ENCODE measurements at places on chromosomes 6 and 20.

- DNase-seq, result no peak
Observed at GRCh38 chr6:170253910-170254269, 37.0 kb downstream of the DLL1 start.

- DNase-seq, result peak; percentile 83
Observed at GRCh38 chr20:50172347-50173013, 18.1 kb upstream of the CEBPB start.

GRCh38 chr6:111110036-111110435 is 22.7 kb downstream of the SLC16A10 start:
- DNase-seq, result no peak

DNA sequence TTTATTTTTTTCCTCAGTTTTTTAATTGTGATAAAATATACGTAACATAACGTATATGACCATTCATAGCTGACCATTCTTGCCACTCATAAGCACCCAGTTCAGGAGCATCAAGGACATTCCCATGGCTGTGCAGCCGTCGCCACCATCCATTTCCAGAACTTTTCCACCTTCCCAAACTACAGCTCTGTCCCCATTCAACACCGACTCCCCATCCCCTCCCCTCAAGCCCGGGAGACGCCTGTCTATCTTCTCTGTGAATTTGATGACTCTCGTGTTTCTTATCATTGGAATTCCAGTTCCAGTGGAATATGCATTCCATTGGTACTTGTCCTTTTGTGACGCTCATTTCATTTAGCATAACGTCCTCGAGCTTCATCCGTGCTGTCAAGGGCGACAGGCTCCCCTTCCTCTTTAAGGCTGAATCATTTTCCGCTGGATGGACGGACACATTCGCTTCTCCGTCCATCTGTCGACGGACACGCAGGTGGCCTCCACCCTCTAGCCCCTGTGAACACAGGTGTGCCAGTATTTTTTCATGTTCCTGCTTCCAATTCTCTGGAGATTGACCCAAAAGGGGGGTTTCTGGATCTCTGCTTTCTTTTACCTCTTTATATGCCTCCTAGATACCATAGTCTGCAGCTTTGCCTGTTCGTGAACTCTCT is 88.1 kb downstream of the YTHDF1 start:
- no peak for DNase-seq

DNA sequence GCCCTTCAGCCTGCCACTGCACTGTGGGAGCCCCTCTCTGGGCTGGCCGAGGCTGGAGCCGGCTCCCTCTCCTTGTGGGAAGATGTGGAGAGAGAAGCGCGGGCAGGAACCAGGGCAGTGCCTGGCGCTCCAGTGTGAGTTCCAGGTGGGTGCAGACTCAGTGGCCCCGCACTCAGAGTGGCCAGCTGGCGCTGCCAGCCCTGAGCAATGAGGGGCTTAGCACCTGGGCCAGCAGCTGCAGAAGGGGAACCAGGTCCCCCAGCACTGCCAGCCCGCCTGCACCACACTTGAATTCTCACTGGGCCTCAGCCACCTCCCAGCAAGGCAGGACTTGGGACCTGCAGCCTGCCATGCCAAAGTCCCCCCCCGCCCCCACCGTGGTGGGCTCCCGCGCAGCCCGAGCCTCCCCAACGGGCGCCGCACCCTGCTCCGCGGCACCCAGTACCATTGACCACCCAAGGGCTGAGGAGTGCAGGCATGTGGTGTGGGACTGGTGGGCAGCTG is 205.9 kb downstream of the CLVS2 start:
- no peak for DNase-seq

DNA sequence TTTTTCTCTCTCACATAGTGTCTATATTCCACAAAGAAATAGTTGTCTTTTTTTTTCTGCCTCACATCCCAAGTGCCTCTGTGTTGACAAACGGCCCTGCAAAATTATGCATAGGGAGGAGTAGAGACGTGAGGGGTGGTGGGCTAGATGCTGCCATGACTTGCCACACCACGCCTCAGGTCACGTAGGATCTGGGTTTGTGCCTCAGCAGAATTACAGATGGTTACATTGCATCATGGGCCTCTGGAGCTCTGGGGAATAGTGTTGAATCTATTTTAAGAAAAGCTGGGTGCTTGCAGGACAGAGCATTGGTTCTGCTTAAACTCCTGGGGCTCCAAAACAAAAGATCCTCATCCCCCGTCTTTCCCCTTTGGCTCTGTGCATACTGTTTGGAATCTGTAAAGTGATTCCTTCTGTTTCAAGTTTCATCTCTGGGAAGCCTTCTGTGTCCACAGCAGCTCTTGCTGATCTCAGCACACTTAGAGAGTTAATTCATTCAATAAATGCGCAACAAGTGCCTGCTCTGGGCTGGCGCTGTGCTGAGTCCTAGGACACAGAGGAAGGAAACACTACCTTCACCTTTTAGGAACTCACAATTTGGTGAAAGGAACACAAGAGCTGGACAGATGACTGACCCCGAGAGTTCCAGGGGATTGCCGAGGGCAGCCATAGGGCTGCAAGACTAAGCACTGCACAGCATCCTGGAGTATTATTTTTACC is 2.4 kb downstream of the FANCE start:
- no peak for DNase-seq

GRCh38 chr6:118872726-118873125 is 21.2 kb upstream of the ASF1A start:
- no peak for DNase-seq

- DNase-seq, result no peak
Observed at GRCh38 chr6:89138173-89138572, 7.7 kb upstream of the PM20D2 start.

GRCh38 chr20:9035126-9035525 is 33.8 kb upstream of the PLCB4 start:
- no peak for DNase-seq

- DNase-seq, result no peak
Observed at GRCh38 chr20:14883324-14883723, 545.9 kb upstream of the FLRT3 start.

- DNase-seq, result peak; percentile 66
Observed at GRCh38 chr6:30884521-30885480, 482 bp downstream of the DDR1 start.

GRCh38 chr20:60310560-60311349 is 352.5 kb downstream of the CDH26 start:
- DNase-seq, result no peak

DNA sequence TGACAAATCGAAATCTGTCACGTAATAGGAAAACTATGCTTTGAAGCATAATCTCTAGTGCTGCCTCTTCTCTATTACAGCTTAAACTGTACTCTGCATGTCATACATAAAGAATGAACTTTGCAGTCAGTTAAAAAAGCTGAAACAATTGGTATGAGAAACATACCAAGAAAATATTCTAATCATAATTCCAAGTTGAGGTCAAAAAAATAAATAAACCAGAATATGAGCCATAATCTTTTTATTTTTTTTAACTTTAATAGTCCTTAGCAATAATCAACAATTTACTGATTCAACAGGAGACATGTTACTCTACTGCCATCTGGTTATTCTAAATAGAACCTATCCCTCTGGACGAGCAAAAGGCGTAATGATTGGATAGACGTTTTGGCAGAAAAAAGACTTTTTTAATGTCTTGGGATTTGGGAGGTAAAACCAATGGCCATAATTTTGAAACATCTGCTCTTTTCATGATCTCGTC is 224.4 kb upstream of the FLRT3 start:
- no peak for DNase-seq

GRCh38 chr6:87070741-87071140 is 24.2 kb downstream of the CGA start:
- DNase-seq, result no peak

GRCh38 chr20:13786143-13786828 is 1.5 kb downstream of the NDUFAF5 start:
- no peak for DNase-seq

- DNase-seq, result no peak
Observed at GRCh38 chr6:40888456-40888990, 150.5 kb downstream of the UNC5CL start.

- no peak for DNase-seq
Observed at GRCh38 chr6:163814494-163815364, 400.2 kb downstream of the QKI start.

DNA sequence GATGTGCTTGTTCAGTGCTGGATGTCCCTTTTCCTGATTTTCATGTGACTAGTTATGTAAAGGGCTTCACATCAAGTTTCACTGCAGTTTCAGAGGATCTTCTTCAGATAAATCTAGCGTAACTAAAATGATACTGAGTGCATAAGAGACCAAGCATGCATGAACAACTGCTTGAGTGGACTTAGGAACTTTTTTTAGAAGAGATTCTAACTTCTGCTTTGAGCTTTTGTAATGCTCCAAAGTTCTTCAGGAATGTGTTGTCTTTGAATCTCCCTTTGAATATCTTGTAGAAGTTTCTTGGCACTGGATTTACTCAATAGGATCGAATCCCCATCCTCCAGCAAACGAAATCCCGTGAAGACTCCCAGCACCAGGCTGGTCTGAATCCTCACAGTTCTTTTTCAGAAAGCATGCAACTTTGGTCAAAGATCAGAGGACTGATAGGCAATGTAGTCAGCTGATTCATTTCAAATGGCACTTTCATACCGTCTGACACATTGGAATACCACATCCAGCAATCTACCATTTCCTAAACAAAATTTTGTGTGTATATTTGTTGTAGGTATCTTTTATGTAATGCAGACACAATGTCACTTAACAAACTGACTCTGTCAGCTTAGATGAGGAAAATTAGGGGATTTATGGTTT is 33.2 kb downstream of the ENPP1 start:
- DNase-seq, result no peak

GRCh38 chr6:136786658-136787057 is 5.6 kb downstream of the MAP3K5 start:
- no peak for DNase-seq

- DNase-seq, result no peak
Observed at GRCh38 chr6:165110860-165111259, 198.5 kb downstream of the C6orf118 start.

DNA sequence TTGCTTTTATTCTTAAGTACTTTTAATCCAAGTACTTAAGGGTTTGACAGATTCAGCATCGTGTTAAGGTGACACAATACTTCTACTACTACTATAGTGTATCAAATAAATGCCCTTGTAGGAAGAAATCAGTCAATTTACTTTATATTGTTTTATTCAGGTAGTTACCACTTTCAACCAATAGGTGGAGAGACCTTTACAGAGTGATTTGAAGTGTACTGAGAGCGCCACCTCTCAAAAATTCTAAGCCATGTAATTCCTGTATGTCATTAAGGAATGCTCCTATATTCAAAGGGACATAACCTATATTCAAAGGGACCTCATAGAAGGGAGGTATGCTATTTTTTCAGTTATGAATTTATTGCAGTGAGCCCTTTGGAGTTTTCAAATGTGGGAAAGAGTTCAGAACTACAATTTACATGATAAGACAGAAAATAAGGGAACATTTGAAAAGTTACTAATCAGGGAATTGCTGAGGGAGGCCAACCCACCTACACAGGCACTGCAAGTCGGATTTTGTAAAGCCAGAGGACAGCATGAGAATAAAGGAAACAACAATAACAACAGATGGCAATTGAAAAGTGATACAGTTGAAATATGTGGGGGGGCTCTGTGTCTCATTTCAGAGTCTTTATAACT is 955.6 kb downstream of the TBC1D32 start:
- peak; percentile 74 for DNase-seq

GRCh38 chr20:33160681-33161080 is 7.3 kb upstream of the BPIFA2 start:
- DNase-seq, result no peak

DNA sequence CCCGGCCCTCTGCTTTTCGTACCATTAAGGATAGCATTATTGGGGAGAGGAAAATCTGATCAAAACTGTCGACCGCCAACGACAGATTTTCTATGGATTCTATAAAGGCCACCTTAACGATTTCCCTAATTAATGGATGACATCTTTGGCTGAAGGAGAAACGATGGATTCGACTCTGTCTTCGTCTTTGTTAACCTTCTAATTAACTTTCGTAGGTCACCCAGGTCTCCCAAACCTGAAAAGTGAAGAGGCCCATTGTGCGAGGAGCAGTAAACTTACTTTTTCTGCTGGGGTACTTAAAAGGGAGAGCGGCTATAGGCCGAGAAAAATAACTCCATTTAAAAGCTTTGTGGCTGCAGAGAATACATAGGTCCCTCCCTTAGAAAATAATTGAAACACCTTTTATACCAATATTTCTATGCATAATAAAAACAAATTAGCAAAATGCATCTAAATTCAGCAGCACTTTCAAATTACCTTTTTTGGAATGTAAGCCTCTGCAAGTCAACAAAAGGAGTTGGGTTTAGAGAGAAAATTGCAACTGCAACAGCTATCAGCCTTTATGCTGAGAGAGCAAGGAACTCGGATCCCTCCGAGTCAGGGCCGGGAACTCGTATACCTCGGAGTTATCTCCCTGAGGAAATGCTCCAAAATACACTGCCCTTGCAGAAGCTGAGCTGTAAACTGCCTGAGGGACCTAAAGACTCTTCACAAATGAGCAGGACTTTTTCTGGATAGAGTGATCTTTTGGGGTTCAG is 31.4 kb upstream of the NR2E1 start:
- no peak for DNase-seq

- no peak for DNase-seq
Observed at GRCh38 chr20:37911838-37912281, 8.9 kb downstream of the VSTM2L start.

DNA sequence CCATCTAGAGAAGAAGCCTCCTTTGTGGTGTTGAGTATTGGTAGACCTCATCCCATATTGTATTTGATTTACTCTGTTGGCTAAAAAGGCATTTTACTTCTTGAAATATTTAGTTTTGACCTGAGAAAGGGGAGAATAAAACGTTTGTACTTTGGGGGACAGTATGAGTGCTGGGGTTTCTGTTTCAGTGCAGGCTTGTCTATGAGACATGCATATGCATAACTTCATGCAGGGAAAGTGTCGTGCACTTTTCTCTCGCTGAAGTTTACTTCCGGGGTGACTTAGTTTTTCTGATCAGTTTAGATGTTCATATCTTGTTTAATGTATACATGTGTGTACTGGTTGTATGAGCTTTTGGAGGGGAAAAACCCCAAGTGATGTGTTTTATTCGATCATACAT is 59.5 kb downstream of the UTRN start:
- no peak for DNase-seq

- no peak for DNase-seq
Observed at GRCh38 chr20:14232650-14233049, 104.8 kb downstream of the FLRT3 start.

DNA sequence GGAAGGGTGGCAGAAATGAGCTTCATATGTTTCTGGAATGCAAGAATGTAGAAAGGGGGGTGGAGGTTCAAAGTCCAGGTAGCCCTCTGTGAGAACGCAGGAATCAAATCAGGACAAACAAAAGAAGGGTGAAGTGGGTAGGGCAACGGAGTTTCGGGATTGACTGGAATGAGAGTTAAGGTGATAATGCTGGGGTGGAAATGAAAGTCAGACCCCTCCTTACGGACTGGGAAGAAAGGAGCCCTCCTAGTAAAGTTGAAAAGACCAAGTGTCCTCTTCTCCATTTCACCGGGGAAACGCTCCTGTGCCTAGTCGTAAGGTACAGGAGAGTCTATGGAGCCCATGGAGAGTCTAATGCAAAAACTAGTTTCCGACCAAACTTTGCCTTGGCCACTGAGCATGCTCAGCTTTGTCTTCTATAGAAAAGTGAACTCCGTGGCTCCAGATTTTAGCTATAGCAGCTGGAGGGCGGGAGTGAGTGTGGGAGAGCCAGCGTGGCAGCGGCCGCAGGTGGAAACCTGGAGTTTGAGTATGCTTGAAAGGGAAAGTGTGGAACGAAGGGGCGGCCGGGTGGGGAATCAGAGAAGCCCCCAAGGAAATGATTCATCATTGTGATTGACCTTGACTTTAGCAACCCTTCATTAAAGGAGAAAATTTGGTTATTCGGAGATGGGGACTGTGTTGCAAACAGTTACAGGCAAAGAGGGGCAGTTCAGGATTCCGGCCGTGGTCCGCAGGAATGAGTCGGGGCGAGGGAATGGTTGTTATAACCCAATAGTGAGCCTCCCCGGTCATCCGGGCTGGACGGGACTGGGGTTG is 1.3 kb upstream of the LRRC1 start:
- DNase-seq, result peak; percentile 87
